ENCODE measurements at places on chromosomes 3 and 15.

- DNase-seq, result no peak
These were observed 122.2 kb upstream of the C2CD4B start for GRCh38 chr15:62287066-62287857.

- no peak for DNase-seq
These were observed 372.7 kb downstream of the FGF12 start for GRCh38 chr3:192354687-192355086.

GRCh38 chr15:51947124-51947523 is 24.5 kb downstream of the LEO1 start:
- DNase-seq, result no peak

GRCh38 chr3:151210676-151211381 is 7.8 kb upstream of the GPR171 start:
- DNase-seq, result no peak

DNA sequence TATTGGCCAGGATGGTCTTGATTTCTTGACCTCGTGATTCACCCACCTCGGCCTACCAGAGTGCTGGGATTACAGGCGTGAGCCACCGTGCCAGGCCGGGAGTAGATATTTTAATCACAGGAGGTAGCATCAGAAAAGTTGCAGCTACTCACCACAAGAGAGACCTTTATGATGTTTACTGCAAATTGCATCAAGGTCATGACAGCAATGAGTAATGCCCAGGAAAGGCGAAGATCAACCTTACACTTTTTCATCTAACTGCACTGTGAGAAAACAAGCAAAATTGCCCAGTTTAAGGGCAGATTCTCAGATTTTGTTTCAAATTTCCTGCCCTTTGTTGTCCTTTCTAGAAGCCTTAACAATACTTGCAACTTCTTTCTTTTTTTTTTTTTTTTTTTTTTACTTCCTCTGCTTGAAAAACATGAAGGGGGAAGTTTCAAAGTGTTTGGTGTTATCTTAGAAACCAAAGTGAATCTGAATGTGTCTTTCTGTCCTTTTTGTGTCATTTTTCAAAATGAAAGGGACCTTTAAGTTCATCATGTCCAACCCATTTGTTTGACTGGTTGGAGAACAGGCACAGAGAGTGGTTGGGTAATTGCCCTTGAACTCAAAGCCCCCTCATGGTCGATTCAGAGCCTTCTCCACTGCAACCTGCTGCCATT is 25.0 kb downstream of the TGFBR2 start:
- DNase-seq, result no peak

Data from ecto neural progenitor cell (in vitro differentiated cells).